NCI-H524 (cell line): ENCODE measurements at places on chromosomes 5 and 9.

DNA sequence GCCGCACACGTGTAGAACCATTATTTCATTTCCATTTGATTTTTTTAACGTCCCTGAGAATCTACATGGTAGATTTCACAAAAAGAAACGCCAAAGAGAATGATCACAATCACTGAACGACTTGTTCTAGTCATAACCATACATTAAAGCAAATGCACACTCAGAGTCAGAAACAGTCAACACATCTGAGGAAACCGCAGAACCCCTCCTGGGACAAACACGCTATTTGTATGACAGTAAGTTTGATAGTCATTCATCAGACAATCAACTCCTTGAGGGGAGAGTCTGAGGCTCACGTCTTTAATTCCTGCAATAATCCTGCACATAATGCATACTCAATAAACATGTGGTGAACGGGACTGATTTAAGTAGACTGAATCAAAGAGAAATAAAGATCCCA, 129.2 kb downstream of the MED27 start:
- no peak for DNase-seq

GRCh38 chr5:175317872-175318271, 126.1 kb downstream of the DRD1 start:
- no peak for DNase-seq

- DNase-seq, result no peak
These were observed 125.1 kb upstream of the SGCD start for GRCh38 chr5:156201788-156202403.

DNA sequence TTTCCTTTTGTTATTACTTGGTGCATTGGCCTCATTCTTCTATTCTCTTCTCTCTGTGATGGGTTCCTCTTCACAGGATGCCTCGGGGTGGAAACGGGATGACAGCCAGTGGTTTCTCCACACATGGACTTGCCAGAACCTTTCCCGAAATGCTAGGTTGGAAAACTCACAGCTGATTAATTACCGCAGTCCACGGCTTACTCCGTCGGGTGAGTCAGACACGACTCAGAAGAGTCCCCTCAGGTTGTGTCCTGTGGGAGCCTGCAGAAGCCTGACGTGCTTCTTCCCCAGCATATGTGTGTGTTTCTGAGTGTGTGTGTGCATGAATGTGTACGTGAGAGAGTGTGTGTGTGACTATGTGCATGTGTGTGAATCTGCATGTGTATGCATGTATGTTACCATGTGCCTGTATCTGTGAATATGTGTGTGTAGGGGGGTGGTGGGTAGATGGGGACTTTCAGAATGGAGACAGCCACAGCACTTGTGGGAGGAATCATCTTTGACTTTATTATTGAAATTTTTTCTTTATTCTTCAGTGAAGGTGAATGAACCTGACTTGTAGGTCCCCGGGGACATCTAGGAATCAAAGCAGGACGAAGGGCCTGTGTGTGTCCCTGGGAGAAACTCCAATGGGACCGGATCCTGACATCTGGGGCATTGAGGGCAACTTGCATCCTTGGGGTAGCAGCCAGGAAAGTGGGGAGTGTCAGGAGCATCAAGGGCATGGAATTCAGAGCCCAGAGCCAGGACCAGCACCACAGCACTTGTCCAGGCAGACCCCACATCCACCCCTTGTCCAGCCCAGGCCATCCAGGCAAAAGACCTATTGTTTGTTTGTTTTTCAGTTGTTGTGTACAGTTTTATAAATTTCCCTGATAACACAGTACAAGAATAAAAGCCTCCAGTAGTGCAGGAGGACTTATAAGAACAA, 21.9 kb upstream of the MED10 start:
- DNase-seq, result no peak

- no peak for DNase-seq
These were observed 36.7 kb upstream of the CCDC112 start for GRCh38 chr5:115333164-115333563.

DNA sequence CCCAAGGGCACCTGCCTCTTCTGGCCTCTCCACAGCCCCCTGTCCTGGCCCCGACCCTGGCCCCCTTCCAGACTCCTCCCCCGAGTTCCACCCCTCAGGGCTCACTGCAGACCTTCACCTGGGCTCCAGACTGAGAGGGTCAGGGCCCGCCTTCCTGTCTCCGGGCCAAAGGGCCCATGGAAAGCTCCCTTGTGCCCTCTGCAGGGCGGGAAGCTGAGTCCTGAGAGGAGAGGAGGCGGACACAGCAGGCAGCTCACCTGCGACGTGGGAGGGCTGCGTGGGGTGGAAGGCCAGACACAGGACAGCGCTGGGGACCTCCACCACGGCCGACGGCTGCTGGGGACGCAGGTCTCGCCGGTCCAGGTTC, 20.6 kb downstream of the DYNC2I2 start:
- DNase-seq, result no peak

GRCh38 chr9:95108777-95109176, 208.7 kb downstream of the FANCC start:
- no peak for DNase-seq
